ENCODE measurements at places on chromosomes 2 and 18.

DNA sequence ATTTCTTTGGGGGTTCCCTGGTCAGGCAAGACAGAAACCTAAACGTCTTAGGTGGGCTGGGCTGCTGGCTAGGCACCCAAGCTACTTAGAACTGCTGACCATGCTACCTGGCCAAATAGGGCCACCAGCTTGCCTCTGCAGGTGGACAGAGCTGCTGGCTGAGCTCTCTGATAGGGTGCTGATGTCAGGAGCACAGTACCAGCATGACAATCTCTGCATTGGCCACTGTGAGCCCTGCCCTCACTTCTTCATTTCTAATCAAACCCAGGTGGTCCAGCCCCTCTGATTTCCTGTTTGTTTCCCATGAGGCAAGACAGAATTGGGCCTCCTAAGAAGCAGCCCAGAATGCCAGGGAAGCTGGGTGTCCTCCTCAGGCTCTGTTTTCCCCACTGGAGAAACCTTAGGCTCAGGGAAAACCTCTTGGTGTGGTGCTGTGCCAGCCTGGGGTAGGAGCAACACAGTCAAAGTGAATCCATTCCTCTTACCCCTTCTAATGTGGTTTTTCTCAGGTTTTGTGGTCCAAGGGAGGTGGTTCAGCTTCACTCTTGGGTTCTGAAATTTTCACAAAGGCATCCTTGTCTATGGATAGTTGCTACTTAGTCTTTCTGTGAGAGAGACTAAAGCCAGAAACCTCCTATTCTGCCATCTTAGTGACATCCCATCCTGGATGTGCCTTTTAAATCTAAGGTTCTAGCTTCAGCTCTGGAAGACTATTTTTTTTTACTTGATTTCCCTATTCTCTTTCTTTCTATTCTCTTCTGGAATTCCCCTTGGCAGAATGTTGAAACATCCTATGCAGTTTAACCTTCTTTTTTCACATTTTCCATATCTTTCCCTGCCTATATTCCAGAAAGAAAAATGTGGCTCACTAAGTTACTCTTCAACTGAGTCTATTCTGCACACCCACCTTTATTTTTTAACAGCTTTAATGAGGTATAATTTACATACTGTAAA, 15.2 kb downstream of the SP100 start:
- DNase-seq, result no peak

- DNase-seq, result no peak
These were observed 4.3 kb downstream of the STK39 start for GRCh38 chr2:168243061-168243460.

GRCh38 chr18:55522011-55522410, 66.0 kb downstream of the TCF4 start:
- DNase-seq, result peak; percentile 23

DNA sequence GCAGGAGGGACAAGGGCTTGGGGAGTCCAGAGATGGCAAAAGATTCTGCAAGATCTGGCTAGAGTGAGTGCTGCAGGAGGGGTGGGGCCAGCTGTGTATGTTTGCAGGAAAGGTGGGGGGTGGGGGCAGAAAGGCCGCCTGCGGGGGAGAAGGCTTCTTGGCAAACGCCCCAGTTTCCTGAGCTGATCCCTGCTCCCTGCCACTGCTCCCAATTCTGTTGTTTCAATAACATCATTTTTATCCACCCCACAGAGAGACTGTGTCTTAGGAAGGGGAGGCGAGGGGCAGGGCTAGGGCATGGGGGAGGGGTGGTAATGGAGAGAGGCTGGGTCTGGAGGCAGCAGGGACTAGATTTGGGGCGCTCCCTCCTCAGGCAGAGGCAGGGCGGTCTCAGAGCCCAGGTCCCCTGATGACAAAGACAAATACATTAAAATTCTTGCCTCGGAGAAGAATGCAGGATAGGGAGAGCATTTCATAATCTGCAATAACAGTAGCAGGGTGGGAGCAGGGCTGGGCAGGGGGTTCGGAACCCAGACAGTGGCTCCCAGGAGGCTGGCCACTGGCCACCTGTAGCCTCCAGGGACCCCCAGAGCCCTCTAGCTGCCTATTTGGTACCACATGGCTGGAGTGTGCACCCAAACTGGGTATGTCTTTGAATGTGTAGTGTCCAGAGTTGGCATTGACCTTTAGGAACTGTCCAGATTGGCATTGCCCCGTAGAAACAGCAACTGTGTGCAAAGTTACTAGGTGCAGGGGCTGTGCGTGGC, 2.1 kb upstream of the WNT6 start:
- peak; percentile 64 for DNase-seq

- DNase-seq, result no peak
These were observed 19.4 kb downstream of the SERPINB13 start for GRCh38 chr18:63606526-63606925.

- no peak for DNase-seq
These were observed 113.9 kb downstream of the PTPN4 start for GRCh38 chr2:119873350-119874315.

GRCh38 chr2:195537811-195538210, 119.2 kb upstream of the SLC39A10 start:
- no peak for DNase-seq

GRCh38 chr2:144941743-144942488, 422.0 kb upstream of the ZEB2 start:
- DNase-seq, result no peak

GRCh38 chr18:13703899-13704298, 22.5 kb downstream of the FAM210A start:
- peak; percentile 36 for DNase-seq

DNA sequence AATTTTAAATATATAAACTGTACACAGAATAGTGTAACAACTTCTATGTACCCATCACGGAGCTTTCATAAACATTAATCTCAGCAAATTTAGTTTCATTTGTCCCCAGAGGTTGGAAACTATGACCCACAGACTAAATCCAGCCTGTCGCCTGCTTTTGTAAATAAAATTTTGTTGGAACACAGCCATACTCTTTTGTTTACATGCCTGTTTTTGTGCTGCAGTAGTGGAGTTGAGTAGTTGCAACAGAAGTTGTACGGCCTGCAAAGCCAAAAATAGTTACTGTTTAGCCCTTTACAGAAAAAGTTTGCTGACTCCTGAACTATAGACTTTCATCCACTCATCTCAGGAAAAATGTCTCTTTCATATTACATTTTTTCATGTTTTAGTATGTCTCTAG, 39.8 kb downstream of the RBM45 start:
- DNase-seq, result no peak
